ENCODE measurements at places on chromosomes 2 and 18.

DNA sequence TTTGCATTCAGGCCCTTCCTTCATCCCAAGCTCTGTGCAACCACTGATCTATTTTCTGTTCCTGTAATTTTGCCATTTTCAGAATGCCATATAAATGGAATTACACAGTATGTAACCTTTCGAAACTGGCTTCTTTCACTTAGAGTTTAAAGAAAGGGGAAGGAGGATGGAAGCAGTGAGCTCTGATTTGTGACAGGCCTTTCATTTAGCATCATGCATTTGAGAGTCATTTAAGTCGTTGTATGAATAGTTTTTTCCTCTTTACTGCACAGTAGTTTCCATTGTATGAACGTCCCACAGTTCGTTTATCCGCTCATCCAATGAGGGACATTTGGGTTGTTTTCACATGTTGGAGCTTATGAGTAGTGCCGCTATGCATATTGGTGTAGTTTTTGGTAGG, 67.0 kb downstream of the LBH start:
- no peak for DNase-seq

- peak; percentile 3 for DNase-seq
These were observed 142.8 kb downstream of the NDUFA10 start for GRCh38 chr2:239882331-239882732.

GRCh38 chr2:10256515-10257031, 46.1 kb upstream of the HPCAL1 start:
- DNase-seq, result no peak

DNA sequence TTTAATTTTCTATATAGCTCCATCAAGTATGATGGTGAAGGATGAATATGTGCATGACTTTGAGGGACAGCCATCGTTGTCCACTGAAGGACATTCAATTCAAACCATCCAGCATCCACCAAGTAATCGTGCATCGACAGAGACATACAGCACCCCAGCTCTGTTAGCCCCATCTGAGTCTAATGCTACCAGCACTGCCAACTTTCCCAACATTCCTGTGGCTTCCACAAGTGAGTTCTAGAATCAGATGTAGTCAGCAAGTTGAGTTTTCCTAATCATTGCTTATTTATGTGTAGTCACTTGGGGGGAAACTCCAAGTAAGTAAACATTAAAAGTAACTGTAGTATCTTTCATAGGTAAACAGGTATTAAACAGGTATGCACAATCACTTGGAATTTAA, 24.8 kb downstream of the SMAD4 start:
- DNase-seq, result peak; percentile 71

Data from astrocyte (in vitro differentiated cells and primary cell).